ENCODE measurements at places on chromosomes 12 and 14.
A peak's percentile ranks its signal among the peaks of the same experiment; 100 is the strongest.

DNA sequence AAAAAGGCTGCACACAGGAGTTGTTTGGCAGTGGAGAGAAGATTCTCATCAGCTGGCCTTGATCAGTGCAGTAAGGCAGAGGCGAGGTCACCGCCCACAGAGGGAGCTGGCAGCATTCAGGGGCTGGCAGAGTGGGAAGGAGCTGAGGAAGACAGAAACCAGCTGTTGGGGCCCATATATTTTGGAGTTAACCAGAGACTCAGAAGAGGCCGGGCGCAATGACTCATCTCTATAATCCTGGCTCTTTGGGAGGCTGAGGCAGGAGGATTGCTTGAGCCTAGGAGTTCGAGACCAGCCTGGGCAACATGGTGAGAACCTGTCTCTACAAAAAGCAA, 17.7 kb downstream of the SMCO2 start:
- DNase-seq, result peak; percentile 68

DNA sequence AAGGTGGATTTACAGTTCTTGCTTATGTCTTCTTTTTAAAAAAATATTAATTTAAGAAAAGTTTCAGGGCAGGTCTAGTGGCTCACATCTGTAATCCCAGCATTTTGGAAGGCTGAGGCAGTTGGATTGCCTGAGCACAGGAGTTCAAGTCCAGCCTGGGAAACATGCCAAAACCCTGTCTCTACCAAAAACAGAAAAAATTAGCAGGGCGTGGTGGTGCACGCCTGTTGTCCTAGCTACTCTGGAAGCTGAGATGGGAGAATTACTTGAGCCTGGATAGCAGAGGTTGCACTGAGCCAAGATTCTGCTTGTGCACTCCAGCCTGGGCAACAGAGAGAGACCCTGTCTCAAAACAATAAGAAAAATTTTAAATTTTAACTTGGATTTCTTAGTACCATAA, 5.4 kb upstream of the TAS2R46 start:
- no peak for DNase-seq

DNA sequence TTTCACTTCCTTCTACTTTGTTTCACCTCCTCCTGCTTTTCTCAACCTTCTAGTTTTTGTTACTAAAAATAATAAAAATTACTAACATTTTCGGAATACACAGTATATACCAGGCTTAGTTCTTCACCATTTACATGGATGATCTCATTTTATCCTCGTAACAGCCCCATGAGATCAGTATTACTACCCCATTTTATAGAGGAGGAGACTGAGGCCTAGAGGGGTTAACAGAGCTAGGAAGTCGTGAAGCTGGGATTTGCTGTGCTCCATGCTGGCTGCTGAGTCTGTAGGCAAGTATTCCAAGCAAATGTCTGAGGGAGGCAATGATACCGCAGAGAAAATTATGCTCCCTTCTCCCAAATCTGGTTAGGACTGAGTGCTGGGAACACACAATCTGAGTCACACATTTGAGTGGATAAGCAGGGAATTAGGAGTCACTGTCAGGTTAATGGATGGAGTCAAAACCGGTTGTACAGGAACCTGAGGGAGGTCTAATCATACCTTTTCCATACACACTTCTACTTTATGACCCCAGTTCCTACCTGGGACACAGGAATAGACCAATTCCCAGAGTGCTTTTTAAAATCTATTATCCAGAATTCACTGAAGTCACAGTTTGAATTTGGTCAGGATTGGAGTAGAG, 51.1 kb downstream of the ZFYVE26 start:
- no peak for DNase-seq

DNA sequence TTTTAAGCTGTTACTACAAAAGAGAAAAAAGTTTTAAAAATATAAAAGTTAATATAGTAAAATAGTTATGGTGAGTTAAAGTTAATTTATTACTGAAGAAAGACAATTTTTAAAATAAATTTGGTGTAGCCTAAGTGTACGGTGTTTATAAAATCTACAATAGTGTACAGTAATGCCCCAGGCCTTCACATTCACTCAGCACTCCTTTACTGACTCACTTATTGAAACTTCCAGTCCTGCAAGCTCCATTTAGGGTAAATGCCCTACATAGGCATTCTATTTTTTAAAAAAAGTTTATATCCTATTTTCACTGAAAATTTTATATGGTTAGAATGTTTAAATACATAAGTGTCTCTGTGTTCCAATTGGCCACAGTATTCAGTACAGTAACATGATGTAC, 769.5 kb upstream of the NOVA1 start:
- no peak for DNase-seq

DNA sequence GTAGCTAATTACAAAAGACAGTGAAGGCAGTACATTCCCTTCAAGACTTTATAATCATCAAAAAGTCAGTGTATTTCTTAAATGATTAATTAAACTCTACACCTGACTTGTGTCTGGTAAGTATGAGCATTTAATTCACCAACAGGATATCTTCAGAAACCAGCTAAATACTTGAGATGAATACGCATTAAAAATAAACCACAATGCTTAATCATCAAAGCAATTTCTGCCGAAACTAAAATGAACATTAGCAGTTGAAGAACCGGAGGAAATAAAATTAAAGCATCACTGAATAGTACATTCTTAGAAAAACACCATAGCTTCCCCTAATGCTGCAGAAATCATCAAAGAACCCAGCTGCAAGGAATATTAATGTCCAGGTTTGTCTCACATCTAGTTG, 32.7 kb downstream of the SLC25A21 start:
- no peak for DNase-seq

- peak; percentile 70 for DNase-seq
Measured at GRCh38 chr12:25553098-25553497, at the start of gene LMNTD1. Gene LMNTD1, minus strand, starts transcription at chr12:25553283. Its CDS starts 324 bp downstream, at chr12:25552959.

DNA sequence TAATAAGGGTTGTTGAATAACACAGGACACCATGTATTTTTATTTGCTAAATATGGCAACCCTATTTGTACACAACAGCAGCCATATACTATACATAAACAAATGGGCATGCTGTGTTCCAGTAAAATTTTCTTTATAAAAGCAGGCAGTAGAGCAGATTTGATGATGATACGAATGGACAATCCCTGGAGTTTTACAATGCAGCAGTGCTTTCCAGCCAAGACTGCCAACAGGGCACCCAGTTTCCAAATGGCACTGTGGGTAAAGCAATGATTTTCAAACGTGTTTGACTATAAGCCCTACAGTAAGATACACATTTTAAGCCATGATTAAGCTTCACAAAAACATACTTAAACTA, 282.7 kb downstream of the NUAK1 start:
- DNase-seq, result no peak

GRCh38 chr14:68881396-68881795, 88.5 kb upstream of the ZFP36L1 start:
- DNase-seq, result no peak

DNA sequence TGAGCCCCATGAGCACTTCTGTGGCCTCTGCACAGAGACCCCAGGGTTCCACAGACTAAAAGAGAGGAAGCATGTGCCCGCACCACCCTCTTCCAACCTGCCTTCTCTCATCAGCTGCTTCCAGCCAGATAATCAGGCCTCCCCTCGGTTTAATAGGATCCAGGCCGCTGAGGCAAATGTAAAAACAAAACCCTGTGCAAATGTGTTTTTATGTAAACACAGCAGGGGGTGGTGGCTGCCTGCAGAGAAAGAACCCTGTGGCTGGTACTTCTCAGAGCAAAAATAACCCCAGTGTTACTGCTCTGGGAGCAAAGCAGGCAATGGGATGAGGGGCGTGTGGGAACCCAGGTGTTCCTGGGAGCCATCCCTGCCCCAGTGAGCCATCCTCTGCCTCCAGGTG, 46.2 kb downstream of the WSCD2 start:
- DNase-seq, result no peak

DNA sequence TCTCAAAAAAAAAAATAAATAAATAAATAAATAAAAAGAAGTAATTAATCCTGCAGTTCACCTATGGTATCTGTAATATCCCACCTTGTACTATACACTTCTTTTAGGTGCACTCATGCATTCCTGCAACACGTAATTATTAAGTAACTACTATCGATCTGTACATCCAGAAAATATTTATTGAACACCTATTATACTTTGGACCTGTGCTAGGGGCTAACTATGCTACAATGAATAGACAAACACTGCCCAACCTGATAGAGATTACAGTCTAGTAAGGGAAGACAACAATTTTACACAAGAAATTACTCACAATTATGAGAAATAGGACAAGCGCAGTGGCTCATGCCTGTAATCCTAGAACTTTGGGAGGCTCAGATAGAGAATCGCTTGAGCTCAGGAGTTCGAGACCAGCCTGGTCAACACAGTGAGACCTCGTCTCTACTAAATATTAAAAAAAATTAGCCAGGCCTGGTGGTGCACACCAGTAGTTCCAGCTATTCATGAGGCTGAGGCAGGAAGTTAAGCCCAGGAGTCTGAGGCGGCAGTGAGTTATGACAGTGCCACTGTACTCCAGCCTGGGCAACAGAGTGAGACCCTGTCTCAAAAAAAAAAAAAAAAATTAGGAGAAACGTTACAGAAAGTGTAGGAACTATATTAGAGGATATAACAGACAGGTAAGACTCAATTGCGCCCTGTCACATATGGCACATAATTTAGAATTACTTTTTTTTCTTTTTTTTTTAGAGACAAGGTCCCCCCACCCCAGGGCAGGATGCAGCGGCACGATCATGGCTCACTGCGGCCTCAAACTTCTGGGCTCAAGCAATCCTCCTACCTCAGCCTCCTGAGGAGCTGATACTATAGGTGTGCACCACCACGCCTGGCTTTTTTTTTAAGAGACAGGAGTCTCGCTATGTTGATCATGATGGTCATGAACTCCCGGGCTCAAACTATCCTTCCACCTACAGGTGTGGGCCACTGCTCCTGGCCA, 1.2 kb downstream of the NRDE2 start:
- no peak for DNase-seq

- peak; percentile 72 for DNase-seq
Measured at GRCh38 chr14:99389174-99389826, 91.4 kb downstream of the SETD3 start.

GRCh38 chr12:51021694-51022093, 4.5 kb downstream of the SLC11A2 start:
- DNase-seq, result no peak

DNA sequence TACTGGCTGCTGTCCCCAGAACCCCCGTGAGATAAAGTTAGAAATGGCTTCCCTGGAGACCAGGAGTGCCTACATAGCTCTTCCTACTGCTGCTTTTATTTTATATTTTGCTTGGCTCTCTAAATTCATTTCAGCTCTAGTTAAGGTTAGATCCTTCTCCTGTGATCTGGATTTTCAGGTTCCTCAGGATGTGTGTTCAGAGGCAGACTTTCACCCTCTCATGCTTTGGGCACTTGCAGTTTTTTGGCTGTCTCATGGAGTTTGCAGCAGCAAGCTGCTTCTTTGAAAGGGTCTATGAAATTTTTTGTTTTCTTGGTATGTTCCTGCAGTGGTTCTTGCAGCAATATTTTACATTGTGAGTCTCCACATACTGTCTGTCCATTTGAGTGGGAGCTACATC, 93.3 kb downstream of the ATP23 start:
- DNase-seq, result no peak

DNA sequence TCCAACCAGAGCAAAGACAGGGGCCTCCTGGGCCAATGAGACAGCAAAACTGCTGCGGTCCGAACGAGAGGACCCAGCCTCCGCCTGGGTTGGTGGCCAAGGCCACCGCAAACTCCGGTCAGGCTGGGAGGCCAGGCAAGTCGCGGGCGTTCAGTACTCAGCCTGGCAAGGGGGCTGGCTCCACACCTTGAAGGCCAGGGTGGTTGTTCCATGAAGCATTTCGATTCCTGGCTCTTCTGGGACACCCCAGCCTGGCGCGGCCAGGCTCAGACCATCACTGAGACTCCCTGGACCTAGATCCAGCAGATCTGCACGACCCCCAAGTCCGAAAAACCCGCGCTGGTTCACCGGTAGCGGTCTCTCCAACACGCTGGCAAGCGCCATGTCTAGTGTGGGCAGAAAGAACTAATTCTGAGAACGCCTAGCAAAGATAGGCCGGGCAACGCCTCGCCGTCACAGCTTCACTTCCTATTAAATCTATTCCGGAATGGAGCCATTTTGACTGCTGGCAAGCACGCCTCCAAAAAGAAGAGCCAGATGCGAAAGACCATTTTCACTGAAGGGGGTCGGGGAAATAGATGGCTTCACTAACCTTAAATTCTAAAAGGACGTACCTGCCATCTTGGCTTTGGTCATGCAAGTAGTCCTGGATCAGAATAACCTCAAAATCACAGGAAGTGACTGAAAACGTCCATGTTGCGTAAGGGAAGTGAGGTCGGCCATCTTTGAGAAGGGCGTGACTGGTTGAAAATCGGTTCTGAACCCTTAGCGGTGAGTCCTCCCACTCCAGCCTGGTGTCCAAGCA, at the start of gene PSMB5:
Gene PSMB5, minus strand, starts transcription at position 403 of the 805 bp plus-strand sequence. Its CDS starts 19 bp downstream, at position 384.
- DNase-seq, result peak; percentile 94

DNA sequence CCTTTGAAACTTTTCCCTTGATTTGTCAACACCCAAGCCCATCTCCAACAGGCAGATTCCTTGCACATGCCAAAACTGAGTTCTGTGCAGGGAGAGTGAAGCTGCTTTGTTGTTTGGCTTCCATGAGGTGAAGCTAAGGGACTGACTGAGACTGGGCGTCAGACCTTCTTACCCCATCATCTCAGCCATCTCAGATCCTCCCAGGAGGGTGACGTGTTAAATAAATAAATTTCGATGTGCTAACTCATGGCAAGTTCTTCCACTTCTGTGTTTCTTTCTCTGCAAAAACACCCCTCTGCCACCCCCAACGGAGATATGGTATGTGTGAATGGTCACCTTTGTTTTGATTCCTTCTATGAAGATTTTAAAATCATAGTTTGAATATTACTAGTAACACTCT, 17.8 kb downstream of the UTP20 start:
- DNase-seq, result no peak

DNA sequence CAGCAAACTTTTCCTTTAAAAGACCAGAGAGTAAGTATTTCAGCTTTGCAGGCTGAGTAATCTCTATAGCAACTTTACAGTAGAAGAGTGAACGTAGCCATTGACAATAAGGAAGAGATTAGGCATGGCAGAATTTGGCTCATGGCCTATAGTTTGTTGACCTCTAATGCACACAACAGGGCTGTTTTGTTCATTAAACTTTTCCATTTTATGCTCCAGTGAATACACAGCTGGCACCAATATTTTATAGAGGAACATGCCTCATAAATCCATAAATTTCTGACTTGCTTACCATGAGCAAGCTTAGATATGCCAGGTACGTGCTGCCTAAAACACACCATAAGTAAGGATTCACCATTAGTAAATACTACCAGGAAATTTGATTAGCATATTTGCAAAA, 609.0 kb upstream of the STXBP6 start:
- DNase-seq, result no peak

GRCh38 chr12:131378861-131379665, 331.8 kb upstream of the SFSWAP start:
- no peak for DNase-seq

DNA sequence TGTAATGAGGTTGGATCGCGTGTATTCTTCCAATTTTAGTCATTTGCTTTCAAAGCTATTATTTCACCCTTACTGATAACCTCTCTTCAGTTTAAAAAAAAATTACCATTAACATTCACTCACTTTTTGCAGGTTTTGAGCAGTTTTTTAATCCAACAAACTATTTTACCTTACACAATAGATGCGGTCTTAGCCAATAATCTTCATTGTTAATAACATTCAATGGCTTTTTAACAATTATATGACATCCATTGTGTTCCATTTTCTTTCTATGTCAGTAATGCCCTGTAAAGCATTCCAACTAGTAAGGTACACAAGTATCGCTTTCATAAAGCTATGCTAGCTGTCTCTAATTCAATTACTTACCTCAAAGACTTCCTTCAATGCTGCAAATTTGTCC, 18.9 kb upstream of the OTX2 start:
- DNase-seq, result no peak

GRCh38 chr12:8648576-8649205, 13.9 kb downstream of the MFAP5 start:
- DNase-seq, result no peak

All from AG20443 (cell line).